ENCODE measurements at places on chromosomes 12 and 14.

DNA sequence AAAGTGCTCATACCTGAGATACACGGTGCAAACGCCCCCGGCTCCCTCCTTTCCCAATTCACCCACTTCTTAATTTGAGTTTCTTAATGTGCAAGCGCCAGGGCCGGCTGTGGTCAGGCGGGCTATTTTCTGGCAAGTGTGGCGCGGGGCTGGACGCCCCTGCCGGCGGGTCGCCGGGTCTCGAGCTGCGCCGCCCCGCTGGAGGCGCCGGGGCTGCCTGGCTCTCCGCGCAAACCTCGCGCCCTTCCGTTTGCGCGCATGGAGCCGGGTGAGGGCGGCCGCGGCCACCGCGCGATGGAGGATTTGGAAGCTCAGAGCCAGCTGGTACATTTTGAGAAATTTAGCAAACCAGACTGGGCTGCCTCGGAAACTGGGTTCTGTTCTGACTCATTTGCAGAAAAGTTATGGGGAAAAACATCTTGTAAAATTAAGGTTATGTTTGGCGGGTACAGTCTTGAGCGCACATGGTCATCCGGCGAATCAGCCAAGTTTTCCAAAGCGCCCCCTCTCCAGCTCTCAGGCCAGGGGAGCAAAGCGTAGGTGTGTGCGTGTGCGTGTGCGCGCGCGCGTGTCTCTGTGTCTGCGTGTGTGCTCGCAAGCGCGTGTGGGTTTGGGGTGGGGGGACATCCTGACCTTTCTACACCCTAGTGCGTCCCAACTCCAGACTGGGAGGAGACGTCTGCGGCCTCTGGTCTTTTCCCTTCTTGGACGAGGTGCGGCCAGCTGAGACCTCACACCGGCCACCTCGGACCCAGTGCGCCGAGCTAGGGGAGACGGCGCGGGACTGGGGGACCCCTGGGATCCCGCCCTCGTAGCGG, 6.5 kb upstream of the OTX2 start:
- no peak for DNase-seq

DNA sequence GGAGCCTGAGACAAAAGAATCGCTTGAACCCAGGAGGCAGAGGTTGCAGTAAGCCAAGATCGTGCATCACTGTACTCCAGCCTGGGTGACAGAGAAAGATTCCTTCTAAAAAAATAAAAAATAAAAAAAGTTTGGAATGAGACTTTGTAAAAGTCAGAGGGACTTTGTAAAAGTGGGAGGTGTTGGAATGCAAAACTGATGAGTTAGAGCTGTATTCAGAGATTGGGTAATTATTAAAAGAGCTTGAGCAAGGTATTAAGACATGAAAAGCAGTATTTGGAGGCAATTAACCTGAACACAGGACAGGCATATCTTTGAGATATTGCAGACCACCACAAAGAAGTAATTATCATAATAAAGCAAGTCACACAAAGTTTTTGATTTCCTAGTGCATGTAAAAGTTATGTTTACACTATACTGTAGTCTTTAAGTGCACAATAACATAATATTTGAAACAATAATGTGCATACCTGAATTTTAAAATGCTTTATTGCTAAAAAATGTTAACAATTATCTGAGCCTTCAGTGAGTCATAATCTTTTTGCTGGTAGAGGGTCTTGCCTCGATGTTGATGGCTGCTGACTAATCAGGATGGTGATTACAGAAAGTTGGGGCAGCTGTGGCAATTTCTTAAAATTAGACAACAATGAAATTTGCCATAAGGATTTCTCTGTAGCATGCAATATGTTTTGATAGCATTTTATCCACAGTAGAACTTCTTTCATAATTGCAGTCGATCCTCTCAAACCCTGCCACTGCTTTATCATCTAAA, 33.1 kb downstream of the PHLDA1 start:
- no peak for DNase-seq

GRCh38 chr14:103870891-103871595, 23.7 kb upstream of the PPP1R13B start:
- no peak for DNase-seq

DNA sequence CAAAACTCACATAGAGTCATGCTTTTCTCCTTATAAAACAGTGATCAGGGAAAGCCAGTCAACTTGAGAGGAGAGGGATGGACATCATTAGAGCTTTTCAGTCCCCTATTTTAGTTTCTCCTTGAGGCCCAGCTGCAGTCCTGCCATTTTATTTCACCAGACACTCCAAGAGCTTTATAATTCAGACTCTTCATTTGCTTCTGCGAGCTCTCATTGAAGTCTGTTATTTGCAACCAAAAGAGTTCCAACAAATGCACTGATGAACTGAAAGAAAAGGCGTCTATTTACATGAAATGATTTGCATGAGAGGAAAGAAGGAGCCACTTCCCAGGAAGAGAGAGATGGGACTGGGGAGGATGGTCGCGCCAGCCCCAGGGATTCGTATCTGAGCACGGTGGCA, 86.8 kb downstream of the NDUFA12 start:
- no peak for DNase-seq

- no peak for DNase-seq
These were observed 236.8 kb downstream of the GRIN2B start for GRCh38 chr12:13744561-13744960.

GRCh38 chr14:101933209-101933608, 31.2 kb upstream of the DYNC1H1 start:
- no peak for DNase-seq

All from germinal center (tissue), 1 donor.